ENCODE measurements at places on chromosomes 5 and 9. TPM values are rescaled to one million over a fixed set of nuclear protein-coding genes. Genes with fewer than 3 reads are reported as not detected.
A peak's percentile ranks its signal among the peaks of the same experiment; 100 is the strongest.

GRCh38 chr9:31847963-31848362 lies 536.5 kb upstream of the ACO1 start:
- no peak overlapping the region for H3K4me3 ChIP-seq
- no peak for DNase-seq

DNA sequence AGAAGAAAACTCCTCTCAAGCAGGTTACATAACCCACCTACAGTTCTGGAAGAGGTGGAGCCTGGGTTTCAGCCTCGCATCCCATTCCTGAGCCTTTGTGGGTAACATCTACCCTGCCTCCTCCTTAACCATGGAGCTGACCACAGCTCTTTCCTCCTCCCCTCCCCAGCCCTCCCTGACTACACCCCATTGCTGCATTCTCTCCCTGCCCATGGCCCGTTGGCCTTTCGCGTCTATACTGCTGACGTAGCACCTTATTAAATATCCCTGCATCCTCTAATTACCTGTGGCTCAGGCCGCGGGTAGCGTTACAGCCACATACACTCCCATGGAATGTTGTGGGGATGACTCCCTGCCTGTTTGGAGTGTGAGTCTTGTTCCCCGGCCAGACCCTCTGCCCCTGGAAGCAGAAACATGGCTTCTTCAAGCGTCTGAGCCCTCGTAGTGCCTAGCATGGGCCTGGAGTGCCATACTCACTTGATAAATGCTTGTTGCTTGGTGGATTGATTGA lies 72.8 kb downstream of the WWC1 start:
- H3K4me3 ChIP-seq: no peak overlapping the region
- H3K27me3 ChIP-seq: peaks cover 6% of the 10 kb centered on the region
- H3K4me1 ChIP-seq: peaks cover 23% of the 10 kb centered on the region
- no peaks in the 10 kb centered on the region for H3K36me3 ChIP-seq
- no peak for DNase-seq

DNA sequence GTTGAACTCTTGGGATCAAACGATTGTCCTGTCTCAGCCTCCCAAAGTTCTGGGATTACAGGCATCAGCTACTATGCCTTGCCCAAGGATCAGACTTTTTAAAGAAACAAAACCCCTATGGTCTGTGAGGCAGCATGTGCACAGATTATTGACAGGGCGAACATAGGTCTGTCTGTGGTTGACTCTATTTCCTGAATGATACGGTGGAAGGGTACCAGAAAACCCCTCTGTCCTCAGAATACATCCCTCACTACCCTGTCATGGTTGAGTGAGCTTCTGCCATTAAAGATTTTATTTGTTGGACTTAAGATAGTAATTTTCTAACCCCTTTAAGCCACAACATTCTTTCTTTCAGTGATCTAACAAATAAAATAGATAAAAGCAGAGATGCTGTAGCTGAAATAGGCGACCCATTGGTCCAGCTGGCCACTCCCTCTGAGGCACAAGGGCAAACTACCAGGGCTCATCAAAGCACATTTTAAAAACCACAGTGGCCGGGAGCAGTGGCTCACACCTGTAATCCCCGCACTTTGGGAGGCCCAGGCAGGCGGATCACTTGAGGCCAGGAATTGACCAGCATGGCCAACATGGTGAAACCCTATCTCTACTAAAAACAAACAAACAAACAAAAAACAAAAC lies 84.9 kb upstream of the ANKRD55 start:
- H3K4me1 ChIP-seq: peaks cover 6% of the 10 kb centered on the region
- no peaks in the 10 kb centered on the region for H3K36me3 ChIP-seq
- H3K27me3 ChIP-seq: no peaks in the 10 kb centered on the region
- H3K4me3 ChIP-seq: no peak overlapping the region
- DNase-seq: no peak

- H3K27ac ChIP-seq: no peak overlapping the region
- no peak overlapping the region for H3K4me3 ChIP-seq
- DNase-seq: no peak
- no peaks in the 10 kb centered on the region for H3K4me1 ChIP-seq
Measured at GRCh38 chr5:132444061-132444460, 46.5 kb downstream of the IRF1 start.

DNA sequence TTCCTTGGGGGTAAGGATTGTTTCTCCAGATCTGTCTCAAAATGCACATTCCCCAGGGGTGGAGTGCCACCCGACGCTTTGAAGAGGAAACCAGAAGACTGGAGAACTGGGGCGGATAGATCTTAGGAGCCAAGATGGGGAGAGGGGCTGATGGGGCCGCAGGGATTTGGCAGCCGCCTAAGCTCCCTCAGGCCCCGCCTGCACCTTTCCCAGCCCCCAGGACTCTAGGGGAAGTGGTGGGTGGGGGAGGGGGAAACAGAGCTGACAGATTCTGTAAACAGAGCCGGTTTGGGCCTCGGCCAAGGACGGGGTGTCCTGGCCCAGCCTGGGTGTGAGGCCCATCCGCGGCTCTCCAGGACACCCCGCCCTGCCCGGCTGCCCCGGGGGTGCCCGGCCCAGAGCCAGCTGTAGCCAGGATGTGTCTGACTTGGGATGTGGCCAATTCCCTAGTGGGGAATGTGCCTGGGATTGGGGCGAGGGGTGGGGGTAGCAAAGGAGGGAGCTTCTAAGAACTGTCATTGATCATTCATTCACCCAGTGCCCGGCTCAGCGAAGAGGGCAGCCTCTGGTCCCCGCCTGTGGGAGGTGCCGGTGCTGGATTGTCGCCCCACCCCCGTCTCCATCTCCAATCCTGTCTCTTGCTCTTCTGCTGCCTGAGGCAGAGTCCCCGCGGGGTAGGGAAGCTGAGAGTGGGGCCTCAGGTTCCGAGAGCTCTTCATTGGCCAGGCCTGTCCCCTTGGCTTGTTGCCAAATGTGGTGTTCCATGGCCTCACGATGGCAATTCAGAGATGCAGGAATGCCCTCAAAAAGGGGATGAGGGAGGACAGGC lies 54.8 kb upstream of the CDKN2AIPNL start:
- peak; percentile 60 for DNase-seq
- H3K4me3 ChIP-seq: peak overlapping the region; percentile 87
- H3K4me1 ChIP-seq: peaks cover 3% of the 10 kb centered on the region
- H3K27me3 ChIP-seq: peaks cover 5% of the 10 kb centered on the region

DNA sequence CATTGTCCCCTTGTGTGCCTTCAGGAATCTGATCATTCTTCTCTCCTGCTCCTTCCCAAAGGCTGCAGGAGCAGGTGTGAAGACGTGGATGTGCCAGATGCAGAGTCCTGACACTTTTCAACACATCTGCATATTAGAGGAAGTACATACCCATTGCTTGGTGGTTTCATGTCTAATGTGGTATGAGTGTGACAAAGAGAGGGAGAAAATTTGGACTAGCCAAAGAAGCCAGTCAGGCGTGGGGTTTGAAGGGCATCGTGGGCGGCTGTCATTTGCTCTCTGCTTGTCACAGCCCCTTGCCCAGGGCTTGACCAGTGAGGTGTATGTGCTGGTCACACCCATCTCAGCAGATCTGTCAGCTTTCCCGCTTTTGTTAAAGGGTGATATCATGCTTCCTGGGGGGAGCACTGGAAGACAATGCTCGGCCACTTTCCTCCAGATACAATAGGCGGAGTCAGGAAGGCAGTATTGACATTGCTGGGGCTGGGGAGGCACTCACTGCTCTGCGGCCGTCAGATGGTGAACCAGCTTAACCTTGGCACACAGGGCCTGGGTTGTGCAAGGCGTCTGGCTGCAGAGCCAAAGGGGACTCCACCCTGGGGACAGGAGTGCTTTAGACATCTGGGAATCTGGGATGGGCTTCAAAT lies 8.6 kb downstream of the TEK start:
- H3K36me3 ChIP-seq: peaks cover 58% of the 10 kb centered on the region
- peak; percentile 62 for DNase-seq
- H3K27ac ChIP-seq: peak overlapping the region; percentile 85
- peaks cover 14% of the 10 kb centered on the region for H3K27me3 ChIP-seq

DNA sequence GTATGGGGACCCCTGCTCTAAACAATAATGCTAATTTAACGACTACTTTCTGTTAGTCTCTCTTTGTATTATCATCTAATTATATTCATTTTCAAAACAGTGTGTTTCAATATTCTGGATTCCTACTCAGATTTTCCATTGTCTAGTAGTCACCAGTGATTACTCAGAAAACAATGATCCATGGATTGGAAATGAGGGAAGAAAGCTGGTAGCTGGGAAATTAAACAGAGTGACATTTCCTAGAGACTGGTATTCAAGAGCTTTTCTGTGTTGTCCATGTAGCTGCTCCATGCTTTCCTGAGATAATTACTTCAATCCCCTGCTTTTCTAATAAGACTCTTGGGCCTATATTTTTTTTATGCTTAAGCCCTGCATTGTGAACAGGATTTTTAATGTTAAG lies 1862.1 kb upstream of the C9orf72 start:
- DNase-seq: no peak
- H3K27ac ChIP-seq: no peak overlapping the region
- no peak overlapping the region for H3K4me3 ChIP-seq
- H3K27me3 ChIP-seq: no peaks in the 10 kb centered on the region

GRCh38 chr5:102811972-102812371 lies 56.9 kb downstream of the PAM start:
- peaks cover 3% of the 10 kb centered on the region for H3K27me3 ChIP-seq
- H3K27ac ChIP-seq: no peak overlapping the region
- H3K36me3 ChIP-seq: no peaks in the 10 kb centered on the region
- no peak for DNase-seq

- peaks cover 13% of the 10 kb centered on the region for H3K4me1 ChIP-seq
- no peak for DNase-seq
- no peak overlapping the region for H3K27ac ChIP-seq
Measured at GRCh38 chr5:170186856-170187255, 45.9 kb upstream of the C5orf58 start.

DNA sequence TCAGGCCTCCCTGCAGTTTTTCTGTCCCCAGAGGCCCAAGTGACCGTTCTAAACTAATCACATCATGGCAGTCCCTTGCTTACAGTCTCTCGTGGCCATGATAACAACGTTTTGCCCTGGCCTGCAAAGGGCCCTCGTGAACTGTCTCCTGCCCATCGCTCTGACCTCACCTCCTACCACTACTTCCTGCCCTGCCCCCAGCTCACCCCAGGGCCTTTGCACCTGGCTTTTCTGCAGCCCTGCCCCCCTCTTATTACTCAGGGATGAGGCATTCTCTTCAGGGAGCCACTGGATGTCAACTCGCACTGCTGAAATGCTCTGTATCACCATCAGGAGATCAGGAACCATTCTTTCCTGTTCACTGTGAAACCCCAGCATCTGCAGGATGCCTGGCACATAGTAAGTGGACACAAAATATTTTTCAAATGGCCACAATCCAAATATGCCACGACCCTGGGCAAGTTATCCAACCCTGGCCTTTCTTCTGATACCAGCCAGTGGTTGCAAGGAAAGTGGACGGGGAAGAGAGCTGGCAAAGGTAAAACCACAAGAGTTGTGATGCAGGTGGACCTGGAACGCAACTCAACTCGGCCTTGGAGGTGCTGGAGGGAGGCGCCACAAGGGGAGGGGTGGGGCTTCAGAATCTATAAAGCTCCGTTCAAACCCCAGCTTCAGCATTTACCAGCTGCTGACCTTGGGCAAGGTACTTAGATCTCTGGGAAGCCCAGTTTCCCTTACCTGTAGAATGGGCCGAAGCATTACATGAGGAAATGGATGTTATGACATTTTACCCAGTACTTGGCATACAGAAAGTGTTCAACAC lies 1.7 kb downstream of the SNCB start:
- peak overlapping the region; percentile 62 for H3K4me3 ChIP-seq
- H3K27me3 ChIP-seq: peaks cover 13% of the 10 kb centered on the region
- no peak overlapping the region for H3K27ac ChIP-seq
- no peaks in the 10 kb centered on the region for H3K36me3 ChIP-seq
- H3K4me1 ChIP-seq: peaks cover 12% of the 10 kb centered on the region
- no peak for DNase-seq

DNA sequence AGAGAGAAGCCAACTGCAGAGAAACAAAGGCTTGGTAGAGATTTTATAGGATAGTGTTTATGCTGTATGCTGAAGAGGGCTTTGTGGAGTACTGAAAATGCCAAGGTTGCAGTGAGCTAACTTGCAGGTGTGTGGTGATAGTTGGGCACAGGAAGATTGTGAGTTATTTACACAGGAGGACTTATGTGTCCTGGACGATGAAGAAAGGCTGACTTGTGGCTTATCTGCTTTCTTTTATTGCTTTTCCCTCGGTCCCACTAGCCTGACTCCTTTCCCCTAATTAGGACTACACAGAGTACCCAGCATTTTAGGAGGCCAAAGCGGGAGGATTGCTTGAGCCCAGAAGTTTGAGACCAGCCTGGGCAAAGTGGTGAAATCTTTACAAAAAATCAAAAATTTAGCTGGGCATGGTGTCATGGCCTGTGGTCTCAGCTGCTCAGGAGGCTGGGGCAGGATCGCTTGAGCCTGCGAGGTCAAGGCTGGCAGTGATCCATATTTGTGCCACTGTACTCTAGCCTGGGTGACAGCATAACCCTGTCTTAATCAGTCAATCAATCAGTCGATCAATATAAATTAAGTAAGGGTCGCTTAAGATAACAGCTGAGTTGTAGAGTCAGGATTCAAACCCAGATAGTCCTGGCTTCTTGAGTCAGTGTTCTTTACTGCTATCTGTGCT lies 61.9 kb downstream of the UBE2R2 start:
- DNase-seq: no peak
- H3K4me3 ChIP-seq: no peak overlapping the region
- H3K36me3 ChIP-seq: no peaks in the 10 kb centered on the region
- no peaks in the 10 kb centered on the region for H3K27me3 ChIP-seq

GRCh38 chr5:112283943-112284929 lies 134.8 kb downstream of the EPB41L4A start:
- no peak for DNase-seq
- H3K27ac ChIP-seq: no peak overlapping the region
- H3K4me1 ChIP-seq: no peaks in the 10 kb centered on the region
- H3K36me3 ChIP-seq: no peaks in the 10 kb centered on the region

DNA sequence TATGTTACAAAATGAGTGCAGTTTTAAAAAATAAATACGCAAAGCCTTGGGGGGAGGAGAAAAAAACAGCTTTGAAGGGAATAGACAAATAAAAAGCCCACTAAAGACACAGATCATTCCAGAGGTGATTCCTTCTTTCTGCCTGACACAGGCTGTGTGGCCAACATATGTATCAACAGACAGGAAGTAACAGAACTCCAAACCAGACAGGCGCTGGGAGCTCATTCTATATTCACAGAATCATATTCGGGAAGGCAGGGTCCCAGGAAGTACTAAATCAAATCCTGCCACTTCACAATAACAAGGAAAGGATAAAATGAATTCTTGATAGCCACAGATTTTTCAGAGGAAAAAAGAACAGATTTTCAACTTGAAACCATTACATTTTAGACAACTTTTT lies 62.1 kb downstream of the SEMA5A start:
- peak overlapping the region; percentile 44 for H3K27ac ChIP-seq
- no peak for DNase-seq
- no peak overlapping the region for H3K4me3 ChIP-seq
- no peaks in the 10 kb centered on the region for H3K36me3 ChIP-seq

GRCh38 chr5:133667217-133667616 lies 54.9 kb upstream of the FSTL4 start:
- H3K4me1 ChIP-seq: no peaks in the 10 kb centered on the region
- no peak overlapping the region for H3K27ac ChIP-seq
- no peak for DNase-seq
- H3K27me3 ChIP-seq: peaks cover 2% of the 10 kb centered on the region

GRCh38 chr9:69013382-69013727 lies 558 bp downstream of the PRKACG start:
- H3K27ac ChIP-seq: no peak overlapping the region
- peaks cover 3% of the 10 kb centered on the region for H3K27me3 ChIP-seq
- H3K4me3 ChIP-seq: no peak overlapping the region
- H3K36me3 ChIP-seq: no peaks in the 10 kb centered on the region
- peaks cover 8% of the 10 kb centered on the region for H3K4me1 ChIP-seq

Gene INSL4
- total RNA-seq: not detected

Gene ADAMTS13
- 9.1 TPM for total RNA-seq

Gene WNK2
- 0.82 TPM for total RNA-seq

Gene GHR
- 0.67 TPM for total RNA-seq

Gene LRRTM2
- not detected for total RNA-seq

Gene IRX1
- total RNA-seq: not detected

Gene LCP2
- 13.8 TPM for total RNA-seq

Gene RIGI
- 8.4 TPM for total RNA-seq
